ENCODE measurements at places on chromosomes 6 and 20. TPM values are rescaled to one million over a fixed set of nuclear protein-coding genes. Genes with fewer than 3 reads are reported as not detected.

The GNAS-AS1 gene
- total RNA-seq: 11.6 TPM

DNA sequence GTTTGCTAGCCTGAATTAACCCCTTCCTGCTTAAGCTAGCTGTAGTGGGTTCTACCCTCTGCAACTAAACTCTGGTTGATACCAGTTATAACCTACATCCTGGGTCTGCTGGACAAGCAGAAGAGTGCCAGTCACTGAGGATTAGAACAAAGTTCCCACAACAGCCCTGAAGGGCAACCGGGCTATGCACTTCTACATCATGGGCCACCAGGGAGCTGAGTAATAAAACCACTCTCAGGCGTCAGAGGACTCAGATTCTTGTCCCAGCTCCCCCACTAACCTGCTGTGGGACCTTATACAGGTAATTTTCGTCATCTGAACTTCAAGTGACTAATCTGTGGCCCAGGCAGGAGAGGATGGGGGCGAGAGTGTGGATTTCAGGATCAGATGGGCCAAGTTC, 56.8 kb downstream of the EYA2 start:
- no peak for DNase-seq

The SLC35B3 gene
- total RNA-seq: 13.9 TPM

- no peak for DNase-seq
These were observed 14.8 kb upstream of the TREM2 start for GRCh38 chr6:41177695-41178094.

- DNase-seq: no peak
These were observed 168.5 kb upstream of the AKAP12 start for GRCh38 chr6:151071295-151071694.

DNA sequence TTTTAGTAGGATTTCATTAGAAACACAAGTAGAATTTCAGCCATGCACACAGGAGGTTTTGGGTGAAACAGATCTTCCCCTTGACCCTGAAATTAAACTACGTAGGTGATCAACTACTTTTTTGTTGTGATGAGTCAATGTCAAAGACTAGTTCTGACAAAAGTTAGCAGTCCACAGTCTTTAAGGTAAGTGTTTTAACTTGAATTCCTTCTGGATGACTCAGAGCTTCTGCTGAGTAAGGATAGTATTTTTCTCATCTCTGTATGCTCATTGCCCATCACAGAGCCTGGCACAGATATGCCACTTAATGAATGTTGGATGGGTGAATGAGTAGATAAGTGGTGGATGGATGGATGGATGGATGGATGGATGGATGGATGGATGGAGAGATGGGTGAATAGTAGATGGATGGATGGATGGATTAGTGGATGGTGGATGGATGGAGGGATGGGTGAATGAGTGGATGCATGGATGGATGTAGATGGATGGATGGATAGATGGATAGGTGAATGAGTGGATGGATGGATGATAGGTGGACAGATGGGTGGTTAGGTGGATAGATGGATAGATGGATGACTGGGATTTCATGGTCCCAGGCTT, 165.3 kb downstream of the ZMYND8 start:
- DNase-seq: no peak

GRCh38 chr6:24933266-24933665, 2.5 kb downstream of the RIPOR2 start:
- DNase-seq: no peak

- no peak for DNase-seq
These were observed 602.4 kb upstream of the AGPAT4 start for GRCh38 chr6:161876231-161876630.

- DNase-seq: peak; percentile 39
These were observed 14.8 kb upstream of the FAM83C start for GRCh38 chr20:35306931-35307517.

DNA sequence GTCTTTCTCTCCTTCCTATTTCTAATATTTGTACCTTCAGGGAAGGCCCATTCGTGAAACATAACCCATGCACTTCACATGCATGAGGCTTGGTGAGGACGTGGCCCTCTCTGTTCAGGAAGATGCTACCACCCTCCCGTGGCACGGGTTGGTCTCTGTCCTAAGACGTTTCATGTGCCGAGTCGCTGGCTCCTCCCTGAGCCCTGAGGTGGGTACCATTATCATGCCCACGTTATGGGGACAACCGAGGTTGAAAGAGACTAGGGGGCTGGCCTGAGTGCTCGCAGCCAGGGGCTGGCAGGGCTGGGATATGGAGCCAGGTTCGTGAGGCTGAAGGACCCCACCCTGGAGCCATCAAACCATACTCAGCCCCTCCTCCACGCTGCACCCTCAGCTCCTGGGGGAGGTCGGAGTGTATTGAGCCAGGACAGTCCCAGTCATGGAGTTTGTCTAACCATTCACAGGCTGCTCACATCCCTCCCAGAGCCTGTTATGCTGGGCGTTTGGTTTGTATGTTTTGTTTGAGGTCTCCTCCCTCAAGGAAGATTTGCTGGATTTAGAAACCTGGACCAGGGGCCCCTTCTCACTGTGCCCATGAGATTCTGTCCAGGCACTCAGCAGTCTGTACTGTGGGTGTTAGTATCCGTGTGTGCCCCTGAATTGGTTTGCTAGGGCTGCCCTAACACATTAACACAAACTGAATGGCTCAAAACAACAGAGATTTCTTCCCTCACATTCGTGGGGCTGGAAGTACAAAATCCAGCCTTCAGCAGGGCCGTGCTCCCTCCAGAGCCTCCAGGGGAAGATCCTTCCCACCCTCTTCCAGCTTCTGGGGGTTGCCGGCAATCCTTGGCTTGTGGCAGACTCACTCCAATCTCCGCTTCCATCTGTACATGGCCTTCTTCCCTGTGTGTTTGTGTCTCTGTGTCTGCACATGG, 88.3 kb downstream of the ANKRD60 start:
- DNase-seq: no peak

Measured in OCI-LY7 (cell line).